ENCODE measurements at places on chromosomes 6 and 20.

DNA sequence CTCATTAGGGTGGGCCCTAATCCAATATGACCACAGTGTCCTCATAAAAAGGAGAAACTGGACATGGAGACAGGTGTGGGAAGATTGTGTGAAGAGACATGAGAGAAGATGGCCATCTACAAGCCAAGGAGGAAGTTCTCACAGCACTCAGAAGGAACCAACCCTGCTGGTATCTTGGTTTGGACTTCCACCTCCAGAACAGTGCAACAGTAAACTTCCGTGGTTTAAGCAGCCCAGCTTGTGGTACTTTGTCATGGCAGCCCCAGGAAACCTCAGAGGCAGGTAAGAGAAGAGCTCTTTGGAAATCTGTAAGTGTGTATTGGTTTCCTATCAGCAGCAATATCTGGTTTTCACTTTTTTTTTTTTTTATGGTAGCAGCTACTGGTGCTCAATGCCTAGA lies 16.5 kb upstream of the CNKSR3 start:
- DNase-seq: no peak

DNA sequence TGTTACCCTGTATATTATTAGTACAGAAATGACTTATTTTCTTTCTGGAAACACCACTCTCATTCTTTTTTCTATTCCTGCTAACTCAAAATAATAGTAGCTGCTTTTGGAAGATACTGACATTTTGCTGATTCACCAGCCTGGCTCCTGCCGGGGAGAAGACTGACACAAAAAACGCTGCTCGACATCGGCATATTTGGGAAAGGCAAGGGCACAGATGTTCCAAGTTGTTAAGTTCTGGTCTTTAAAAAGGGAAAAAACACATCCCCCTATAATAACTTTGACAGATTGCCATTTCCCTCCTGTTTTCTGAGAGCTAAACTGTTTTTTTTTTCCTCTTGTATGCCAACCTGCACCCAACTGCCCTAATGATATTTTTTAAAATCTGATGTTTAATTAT lies 55.4 kb downstream of the CTNNBL1 start:
- no peak for DNase-seq

DNA sequence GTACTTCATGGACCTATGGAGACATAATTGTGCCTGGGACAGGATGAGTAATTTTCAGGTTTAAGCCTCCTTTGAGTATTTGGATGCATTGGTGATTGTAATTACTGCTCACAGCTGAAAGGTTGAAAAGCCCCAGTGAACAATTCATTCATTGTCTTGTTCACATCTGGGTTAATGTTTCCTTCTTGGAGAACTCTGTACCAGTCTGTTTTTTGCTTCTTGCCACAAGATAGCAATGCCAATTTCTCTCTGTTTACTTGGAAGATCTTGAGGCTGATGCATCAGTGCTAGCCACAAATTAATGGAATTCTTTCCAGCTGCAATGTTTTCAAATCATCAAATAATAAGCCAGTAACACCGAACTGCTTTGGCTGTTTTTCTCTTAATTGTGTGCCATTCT lies 207.8 kb downstream of the BMP2 start:
- no peak for DNase-seq

DNA sequence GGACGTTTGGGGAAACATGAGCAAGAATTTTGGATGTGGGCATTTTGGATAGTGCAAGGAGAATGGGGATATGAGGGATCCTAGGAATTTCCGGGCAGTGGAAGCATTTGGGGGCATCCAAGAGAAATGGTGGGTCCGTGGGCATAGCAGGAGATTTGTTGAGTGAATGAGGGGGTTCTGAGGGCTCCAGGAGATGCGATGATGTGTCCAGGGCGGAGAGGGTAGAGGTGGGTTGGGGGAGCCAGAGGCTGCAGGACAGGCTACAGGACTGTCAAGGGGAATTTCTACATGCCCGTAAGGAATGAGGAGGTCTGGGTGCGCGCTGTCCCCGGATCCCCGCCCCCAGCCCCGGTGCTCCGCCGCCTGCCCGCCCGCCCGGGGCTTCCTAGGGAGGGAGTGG lies 364 bp downstream of the FRS3 start:
- DNase-seq: no peak

DNA sequence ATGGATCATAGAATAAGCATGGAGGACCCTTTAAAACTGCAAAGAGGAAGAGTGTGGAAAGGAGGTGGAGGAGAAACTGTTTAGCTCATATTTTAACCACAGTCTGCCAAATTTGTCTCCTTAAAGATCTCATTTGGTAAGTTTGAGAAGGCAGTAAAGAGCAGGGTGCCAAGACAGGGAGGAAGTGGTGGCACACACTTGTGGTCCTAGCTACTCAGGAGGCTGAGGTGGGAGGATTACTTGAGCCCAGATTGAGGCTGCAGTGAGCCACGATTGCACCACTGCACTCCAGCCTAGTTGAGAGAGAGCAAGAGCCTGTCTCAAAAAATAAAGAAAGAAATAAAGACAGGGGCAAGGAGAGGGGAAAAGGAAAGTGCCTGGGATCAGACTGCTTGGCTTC lies 16.8 kb upstream of the DCBLD1 start:
- no peak for DNase-seq

DNA sequence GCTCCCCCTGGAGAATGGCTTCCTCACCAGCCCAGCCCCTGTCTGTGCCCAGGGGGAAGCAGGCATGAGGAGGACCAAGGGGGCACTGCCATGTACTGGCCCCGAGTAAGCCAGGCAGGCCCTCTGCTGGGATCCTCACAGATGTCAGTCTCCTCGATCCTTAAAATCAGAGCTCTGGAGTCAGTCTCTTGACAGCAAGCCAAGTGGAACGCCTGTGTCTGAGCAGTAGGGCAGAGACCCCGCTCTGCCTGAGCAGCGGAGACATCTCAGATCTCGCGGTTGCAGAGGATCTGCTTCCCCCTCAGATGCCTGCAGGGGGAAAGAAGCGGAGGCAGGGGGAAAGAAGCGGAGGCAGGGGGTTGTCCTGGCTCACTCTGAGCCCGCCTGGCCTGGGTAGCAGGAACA lies 92.6 kb downstream of the SNX5 start:
- no peak for DNase-seq

GRCh38 chr6:136326038-136326553 lies 36.5 kb upstream of the BCLAF1 start:
- DNase-seq: no peak

- DNase-seq: no peak
Measured at GRCh38 chr20:54477191-54477955, 2.0 kb downstream of the DOK5 start.

- no peak for DNase-seq
Measured at GRCh38 chr6:166849749-166850183, 106.6 kb downstream of the RNASET2 start.

All from HFF-Myc (cell line).